Jurkat, Clone E6-1 (cell line): ENCODE measurements at places on chromosomes 4 and X.
A peak's percentile ranks its signal among the peaks of the same experiment; 100 is the strongest.

DNA sequence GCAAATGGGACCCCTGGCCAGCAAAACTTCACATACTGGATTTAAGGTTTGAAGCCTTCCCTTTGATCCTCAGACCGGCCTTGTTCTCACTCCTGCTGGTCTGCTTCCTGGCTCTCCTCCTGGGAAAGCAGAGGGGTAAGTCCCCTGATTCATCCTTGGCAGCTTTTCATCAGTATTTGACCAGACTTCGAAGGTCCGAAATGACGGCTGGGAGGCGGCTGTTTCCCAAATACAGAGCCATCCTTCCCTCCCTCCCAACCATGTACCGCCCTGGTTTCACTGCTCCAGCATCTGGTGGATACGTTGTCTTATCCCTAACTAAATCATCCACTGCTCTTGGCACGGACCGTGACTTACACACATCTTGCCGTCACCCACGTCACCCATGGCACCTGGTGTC is 265.5 kb downstream of the BCOR start:
- no peak for DNase-seq

DNA sequence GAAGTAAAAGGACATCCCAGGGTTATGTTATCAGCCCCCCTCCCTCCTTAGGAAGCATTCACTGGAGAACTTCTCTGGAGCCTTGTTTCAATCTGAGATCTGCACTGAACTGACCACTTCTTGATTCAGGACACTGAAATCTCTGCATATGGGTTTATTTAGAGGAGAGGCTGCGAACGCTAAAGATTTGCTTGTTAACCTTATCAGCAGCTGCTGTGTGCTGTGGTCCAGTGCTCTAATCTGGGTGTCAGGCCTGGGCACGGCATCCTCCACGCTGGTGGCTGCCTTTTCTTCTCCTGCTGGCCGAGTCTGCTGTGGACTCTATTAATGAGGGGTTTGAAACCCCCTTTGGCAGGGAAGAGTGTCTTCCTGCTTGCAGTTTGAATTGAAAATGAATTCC is 1094.7 kb upstream of the TENM3 start:
- DNase-seq = no peak

DNA sequence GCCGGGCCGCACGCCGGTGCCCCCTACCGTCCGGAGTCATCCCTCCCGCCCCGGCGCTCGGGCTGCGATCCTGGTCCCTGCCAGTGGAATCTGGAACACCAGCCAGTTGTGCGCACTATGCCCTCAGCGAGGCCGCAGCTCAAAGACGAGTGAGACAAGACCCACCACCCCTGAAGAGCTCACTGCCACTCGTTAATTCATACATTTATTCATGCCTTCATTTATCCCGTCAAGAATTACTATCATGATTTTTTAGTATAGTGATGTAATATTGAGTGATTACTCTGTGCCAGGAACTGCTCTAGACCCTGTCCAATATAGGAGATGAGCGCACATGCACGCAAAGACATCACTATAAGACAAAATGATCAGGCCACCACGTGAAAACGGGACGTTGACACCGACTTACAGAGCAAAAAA is 247 bp upstream of the PPA2 start:
- no peak for DNase-seq

GRCh38 chrX:54640736-54641135 is 110.7 kb downstream of the GNL3L start:
- no peak for DNase-seq

DNA sequence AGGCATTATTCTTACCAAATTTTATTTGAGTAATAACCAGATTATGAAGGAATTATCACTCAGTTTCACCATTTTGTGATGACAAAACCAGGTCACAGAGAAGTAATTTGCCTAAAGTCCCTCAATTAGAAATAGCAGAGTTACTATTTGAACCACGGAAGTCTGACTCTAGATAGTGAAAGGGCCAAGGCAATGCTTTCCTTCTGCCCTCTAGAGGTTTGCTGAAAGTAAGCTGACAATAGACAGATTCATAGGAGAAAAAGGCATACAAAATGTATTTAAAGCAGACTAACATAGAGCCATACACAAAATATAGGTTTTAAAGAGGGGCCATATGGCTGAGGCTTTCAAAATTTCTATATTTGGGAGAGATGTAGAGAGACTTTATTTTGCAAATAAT is 43.1 kb downstream of the CXXC4 start:
- DNase-seq = peak; percentile 18

GRCh38 chr4:5156682-5157081 is 105.4 kb downstream of the STK32B start:
- no peak for DNase-seq

DNA sequence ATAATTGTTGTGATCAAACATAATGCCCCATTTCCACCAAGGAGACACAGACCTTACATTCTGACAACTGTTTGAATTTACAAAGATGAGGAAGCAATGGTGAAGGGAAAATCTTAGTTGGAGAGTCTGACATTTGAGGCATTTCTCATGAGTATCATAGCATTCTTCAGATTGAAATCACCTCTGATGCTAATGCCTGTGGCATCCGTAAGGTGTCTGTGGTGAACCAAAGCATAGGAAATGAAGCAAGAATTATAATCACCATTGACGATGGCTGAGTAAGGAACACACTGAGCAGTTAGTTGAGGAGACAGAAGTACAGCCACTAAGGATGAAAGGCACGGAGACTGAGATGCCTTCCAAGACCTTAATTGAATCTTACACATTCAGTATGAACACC is 575.7 kb downstream of the TRIML1 start:
- DNase-seq = no peak
